ENCODE measurements at places on chromosomes 3 and 15.

DNA sequence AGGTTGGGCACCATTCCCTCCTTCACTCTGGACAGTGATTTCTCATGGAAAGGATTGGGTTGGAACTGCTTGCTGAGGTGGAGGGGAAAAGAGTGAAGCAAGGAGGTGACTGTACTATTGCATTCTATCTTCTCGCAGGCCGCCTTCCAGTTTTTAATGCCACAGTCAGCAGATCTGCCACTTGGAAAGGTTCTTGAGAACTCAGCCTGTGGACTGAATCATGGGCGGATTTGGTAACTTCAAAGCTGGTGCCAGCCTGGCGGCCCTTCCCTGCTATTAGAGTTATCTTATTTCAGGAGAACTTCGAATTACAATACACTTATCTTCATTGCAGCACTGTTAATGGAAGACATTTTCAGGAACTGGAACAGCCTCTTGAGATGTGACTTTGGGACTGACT lies 23.1 kb upstream of the SLC28A2 start:
- DNase-seq: no peak

DNA sequence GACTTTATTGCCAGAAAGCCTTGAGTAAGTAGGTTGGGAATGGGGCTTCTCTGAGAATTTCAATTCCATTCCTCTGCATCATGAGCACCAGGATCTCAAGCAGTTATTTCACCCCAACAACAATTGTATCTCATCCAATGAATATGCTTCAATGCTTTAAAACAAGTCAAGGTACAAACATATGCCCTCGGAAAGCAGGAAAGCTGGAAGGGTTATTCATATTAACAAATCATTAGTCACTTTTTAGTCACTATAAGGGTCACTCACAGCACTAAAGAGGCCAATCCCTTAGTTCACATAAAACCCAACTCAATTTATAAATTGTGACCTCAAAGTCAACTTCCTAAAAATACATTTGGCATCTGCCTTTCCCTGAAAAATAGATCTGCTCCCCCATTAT lies 16.2 kb downstream of the MB21D2 start:
- DNase-seq: peak; percentile 97

GRCh38 chr3:33054100-33055092 lies 42.5 kb downstream of the GLB1 start:
- no peak for DNase-seq

DNA sequence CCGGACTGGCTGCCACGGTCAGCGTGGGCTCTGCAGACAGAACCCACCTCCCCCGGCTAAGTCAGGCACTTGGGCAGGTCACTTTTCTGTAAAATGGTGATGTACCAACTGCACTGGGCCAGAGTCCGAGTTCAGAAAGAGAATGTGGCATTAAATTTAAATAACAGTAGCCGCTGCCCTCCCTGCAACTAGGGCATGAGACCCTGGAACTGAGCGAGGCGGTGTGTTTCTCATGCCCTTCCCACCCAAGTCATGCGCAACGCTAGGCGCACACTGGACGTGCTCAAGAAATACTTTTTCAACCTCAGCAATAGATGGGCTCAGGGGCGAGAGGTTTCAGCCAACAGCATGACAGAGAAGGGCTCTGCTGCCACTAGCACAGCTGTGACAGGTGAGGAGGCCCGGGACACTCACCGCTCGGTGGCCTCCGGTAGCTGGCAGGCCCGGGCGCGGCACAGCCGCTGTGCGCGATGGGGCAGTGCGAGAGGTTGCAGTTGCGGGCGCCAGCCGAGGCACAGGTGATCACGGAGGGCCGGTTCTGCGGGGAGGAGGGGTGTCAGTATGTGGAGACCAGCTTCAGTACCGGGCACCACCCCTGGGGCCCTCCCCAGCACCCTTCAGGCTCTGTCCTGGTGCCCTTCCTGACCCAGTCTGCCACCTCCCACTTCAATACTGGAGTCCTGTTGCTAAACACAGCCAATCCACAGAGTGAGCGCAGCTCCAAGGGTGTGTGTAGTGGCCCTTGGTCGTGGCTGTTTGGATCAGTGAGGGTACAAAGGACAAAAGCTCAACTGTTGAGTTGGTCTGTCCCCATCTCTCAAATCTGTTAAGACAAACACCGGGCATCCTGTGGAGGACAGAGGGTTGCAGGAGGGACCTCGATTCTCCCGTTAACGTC lies 84.5 kb downstream of the VGLL4 start:
- DNase-seq: no peak

DNA sequence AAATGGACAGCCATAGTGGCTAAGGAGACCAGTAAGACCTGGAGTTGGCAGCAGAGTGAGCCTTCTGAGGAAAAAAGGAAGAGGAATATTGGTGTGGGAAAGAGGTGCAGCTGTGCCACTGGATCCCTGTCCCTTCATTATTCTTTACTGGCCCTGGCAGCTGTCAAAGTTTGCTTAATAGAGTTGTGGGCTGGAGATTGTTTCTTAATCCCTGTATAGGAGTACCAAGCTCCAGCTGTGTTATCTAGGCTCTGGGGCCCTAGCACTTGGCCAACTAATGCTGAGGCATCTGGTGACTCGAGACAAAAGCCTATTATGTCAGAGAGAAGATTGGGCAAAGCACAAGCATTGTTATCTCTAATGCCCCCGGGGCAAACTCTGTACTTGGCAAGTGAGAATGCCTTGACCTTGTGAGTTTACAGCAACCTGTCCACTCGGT lies 61.4 kb downstream of the ZNF609 start:
- peak; percentile 44 for DNase-seq

- DNase-seq: peak; percentile 12
These were observed 99.5 kb upstream of the MCTP2 start for GRCh38 chr15:94131875-94132274.

GRCh38 chr15:31325595-31326155 lies 960 bp upstream of the KLF13 start:
- DNase-seq: no peak

DNA sequence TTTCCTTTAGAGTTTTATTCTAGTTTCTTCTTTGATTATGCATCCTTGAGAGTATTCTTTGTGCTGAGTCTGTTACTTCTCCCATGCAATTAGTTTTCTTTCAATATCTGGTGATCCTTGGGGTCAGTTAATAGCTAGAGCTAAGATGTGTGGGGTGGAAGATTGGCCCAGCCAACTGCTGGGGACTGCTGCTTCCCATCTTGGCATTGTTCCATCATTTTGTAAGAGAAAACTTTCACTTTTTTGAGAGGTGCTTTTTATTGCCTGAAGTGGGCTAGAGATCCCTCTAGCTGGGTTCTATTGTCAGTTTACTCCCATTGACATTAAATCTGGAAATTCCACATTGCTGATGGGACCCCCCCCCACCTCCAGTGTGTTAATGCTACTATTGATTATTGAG lies 15.4 kb downstream of the BCL2L10 start:
- DNase-seq: no peak

- DNase-seq: peak; percentile 31
These were observed 11.9 kb downstream of the STT3B start for GRCh38 chr3:31544634-31545033.

GRCh38 chr3:188683032-188683521 lies 488.7 kb upstream of the TPRG1 start:
- DNase-seq: peak; percentile 98

DNA sequence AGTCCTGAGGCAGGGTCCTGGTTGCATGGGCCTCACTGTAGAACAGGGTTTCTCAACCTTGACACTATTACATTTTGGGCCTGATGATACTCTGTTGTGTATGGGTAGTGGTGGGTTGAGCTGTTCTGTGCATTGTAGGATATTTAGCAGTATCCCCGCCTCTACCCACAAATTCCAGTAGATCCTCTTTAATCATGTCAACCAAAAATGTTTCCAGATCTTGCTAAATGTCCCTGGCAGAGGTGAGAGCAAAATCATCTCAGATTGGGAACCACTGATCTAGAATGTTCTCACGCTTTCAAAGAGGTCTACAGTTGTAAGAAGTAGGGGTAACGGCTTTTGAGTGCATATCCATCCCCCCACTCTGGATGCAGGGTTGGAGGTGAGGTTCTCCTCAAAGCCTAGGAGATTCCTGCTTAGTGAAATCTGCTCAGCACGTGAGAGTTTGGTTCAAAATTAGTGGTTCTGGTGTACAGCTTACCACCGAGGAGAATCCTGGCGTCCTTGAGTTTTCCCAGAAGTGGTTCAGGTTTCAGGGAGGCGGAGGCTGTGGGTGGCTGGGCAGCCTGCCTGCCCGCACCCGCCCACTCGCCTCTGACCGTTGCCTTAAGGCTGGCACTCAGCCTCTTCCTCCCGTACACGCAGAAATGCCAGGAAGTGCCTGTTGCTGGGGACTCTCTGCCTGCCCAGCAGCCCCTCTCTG lies 5.3 kb downstream of the ACVR2B start:
- peak; percentile 67 for DNase-seq

All from fibroblast of mammary gland (primary cell).